ENCODE measurements at places on chromosomes 7 and 10. TPM values are rescaled to one million over a fixed set of nuclear protein-coding genes. Genes with fewer than 3 reads are reported as not detected.

GRCh38 chr10:93596539-93596938 is 4.5 kb downstream of the RBP4 start:
- no peak for DNase-seq

GRCh38 chr10:12181065-12181775 is 14.5 kb downstream of the NUDT5 start:
- DNase-seq, result peak; percentile 34

The IQUB gene
- total RNA-seq, result 0.32 TPM

The DAGLB gene
- total RNA-seq, result 10.1 TPM

GRCh38 chr7:131013716-131014115 is 279.7 kb upstream of the KLF14 start:
- DNase-seq, result no peak

DNA sequence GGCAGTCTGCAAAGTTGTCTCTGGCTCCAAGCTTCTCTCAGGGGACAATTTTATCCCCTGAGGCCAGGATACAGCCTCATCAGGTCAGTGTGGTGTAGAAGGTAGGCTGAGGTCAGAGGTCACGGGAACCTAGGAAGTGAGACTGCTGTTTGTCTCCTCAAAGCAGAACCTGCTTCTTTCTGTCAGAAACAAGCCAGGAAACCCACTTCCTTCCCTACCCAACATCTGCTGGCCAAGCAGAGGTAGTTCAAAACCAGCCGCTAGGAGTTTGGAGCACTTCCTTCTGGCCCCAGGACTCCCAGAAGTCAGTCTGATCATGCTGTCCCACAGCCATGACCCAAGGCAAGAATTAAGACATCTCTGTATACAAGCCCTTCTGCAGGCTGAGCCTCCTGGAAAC is 12.2 kb downstream of the CLRN3 start:
- DNase-seq, result no peak

DNA sequence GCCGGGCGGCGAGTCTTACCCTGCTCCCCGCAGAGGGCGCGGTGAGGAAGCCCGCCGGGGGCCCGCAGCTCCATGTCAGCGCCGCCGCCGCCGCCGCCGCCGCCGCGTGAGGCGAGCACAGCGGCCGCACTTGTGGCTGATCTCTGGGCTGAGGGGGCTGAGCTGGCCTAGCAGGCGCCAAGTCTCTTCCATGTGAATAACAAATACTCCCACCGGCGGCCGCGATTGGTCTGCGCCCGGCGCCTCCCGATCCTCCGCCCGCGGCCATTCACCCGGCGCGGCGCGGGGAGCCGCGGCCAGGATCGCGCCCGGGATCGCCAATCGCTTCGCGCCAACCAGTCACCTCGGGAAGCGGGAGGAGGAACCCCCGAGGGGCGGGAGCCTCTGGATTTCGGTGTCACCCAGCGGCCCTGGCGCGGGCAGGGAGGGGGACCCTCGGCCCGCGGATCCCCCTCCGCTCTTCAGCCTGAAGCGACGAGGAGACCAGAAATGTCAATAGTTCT is at the start of gene GRM8:
Gene GRM8 (minus strand): TSS at position 164 of the 503 bp plus-strand sequence.
- peak; percentile 65 for DNase-seq

DNA sequence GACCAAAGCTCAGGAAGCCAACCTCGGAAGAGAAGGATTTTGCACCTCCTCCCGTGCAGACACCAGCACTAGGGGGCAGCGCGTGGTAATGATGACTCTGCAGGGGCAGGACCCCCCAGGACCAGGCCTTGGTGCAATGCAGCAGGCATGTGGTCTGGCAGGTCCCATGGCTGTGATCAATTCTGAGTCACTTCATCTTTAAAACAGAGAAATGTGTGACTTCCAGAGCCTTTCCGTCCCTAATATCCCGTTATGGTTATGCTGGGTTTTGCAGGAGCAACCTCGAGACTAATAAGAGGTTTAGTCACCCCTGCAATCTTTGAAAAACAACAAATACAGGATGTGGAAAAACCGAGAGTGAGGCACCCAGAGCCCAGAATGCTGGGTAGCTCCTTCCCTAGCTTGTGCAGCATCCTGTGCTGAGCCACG is 30.2 kb upstream of the GJD4 start:
- DNase-seq, result no peak

The ZPBP gene
- not detected for total RNA-seq
